ENCODE measurements at places on chromosomes 12 and 14. TPM values are rescaled to one million over a fixed set of nuclear protein-coding genes. Genes with fewer than 3 reads are reported as not detected.
A peak's percentile ranks its signal among the peaks of the same experiment; 100 is the strongest.

The CLBA1 gene
- total RNA-seq = 3.8 TPM

The POLE2 gene
- total RNA-seq = 23.8 TPM

The CFAP54 gene
- total RNA-seq = 0.15 TPM

The OR10G3 gene
- total RNA-seq = not detected

The TMPRSS12 gene
- total RNA-seq = not detected

The IRF9 gene
- total RNA-seq = 110 TPM

The PHLDA1 gene
- total RNA-seq = 36.8 TPM

The NOS1 gene
- 0.03 TPM for total RNA-seq

The CDCA3 gene
- 4.0 TPM for total RNA-seq

The HOXC4 gene
- 0.29 TPM for total RNA-seq

The SIVA1 gene
- 135 TPM for total RNA-seq

The MUCL1 gene
- total RNA-seq = 0.63 TPM

The NPFF gene
- not detected for total RNA-seq

The NOXRED1 gene
- total RNA-seq = 0.18 TPM

DNA sequence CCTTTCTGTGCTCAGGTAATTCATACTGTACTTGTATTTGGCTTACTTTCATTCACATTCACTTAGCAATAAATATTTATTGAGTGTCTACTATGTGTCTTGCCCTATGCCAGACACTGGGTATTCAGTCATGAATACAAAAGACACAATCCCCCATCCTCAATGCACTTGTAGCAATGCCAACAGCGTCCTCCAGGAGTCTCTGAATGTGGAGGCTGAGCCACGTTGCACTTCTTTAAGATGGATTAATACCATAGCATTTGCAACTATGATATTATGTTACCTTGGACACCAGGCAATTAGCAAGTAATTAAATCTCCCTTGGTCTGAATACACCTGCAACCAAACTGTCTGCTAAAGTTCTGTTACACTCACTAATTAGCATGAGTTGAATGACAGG lies 58.8 kb downstream of the OTX2 start:
- no peak for DNase-seq

- DNase-seq = no peak
Observed at GRCh38 chr12:21879312-21879711, 61.9 kb downstream of the ABCC9 start.

DNA sequence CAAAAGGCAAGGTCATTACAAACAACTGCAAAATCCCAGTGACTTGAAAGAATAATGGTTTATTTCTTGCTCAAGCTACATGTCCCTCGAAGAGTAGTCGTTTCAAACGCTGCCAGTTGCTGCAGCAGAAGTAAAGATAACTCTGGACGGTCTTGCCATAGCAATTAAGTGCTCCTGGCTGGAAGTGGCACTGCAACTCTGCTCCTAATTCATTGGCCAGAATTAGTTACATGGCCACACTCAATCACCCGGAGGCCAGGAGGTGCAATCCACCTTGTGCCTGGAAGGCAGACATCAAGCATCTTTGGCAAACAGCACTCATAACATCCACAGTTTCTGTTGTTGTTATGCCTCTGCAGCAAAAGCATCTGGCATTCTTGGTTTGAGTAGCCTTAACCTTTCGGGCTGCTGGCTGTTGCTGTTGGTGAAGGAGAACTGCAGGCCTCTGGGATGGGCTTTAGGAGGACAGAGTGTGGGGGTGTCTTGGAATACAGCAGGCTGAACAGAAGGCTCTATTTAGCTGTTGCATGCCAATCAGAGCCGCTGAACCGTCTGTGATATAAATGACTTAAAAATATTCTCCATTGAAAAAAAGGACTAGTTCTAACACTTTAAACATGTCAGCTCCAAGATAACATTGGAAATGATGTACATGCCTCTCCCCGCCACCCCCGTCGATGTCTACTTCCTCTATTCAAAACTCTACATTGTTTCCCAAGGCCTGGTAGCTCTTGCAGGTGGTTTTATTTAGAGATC lies 123.5 kb upstream of the DYRK2 start:
- no peak for DNase-seq

- no peak for DNase-seq
Observed at GRCh38 chr14:90490720-90491050, 93.9 kb downstream of the CALM1 start.

GRCh38 chr12:92827836-92828431 lies 101.2 kb downstream of the EEA1 start:
- DNase-seq = peak; percentile 15

GRCh38 chr14:22890416-22890815 lies 7.4 kb downstream of the REM2 start:
- no peak for DNase-seq

DNA sequence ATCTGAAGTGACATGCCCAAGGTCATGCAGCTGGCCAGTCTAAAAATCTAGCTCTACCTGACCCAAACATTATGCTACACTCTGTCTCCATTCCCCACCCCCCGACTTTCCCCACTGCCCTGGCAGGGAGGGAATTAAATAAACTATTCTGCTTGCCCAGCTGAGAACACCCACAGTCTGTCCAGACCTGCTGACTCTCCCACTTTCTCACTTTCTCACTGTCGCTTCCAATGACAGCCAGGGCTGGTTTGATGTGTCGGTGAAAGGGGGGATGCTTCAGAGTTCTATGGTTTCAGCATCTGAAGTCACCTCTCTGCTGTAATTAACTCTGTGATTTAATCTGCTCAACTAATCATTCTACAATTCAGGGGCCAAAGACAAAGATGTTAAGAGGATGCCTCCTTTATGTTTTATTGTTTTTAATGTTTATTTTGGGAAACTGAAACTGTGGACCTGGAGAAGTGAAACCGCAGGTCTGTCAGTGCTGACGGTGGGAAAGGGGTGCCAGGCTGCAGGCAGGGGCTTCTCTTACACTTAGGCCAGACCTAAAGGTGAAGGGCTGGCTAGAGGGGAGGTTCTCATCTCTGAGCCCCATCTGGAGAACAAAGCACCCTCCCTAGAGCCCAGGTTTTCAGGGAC lies 8.1 kb upstream of the MSI1 start:
- DNase-seq = no peak

DNA sequence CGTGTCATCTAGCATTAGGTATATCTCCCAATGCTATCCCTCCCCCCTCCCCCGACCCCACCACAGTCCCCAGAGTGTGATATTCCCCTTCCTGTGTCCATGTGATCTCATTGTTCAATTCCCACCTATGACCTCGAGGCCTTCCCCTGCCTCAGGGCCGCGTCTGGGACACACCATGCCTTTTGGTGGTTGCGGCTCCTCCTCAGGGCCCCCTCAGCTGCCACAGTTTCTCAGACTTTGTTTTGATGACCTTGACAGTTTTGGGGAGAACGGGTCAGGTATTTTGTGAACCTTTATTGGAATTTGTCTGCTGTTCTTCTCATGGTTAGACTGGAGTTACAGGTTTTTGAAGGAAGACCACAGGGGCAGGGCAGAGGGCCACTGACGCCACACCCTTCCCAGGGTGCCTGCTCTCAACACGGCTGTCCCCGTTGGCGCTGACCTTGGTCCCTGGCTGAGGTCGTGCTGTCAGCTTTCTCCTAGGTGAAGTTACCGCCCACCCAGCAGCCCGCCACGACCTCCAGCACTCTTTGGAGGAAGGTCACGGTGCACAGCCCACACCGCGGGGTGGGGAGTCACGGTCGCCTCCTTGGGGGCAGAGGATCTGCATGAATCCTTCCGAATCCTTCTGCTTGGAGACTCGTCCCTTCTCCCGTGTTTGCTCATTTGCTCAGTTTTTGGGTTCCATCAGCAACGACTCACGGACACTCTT lies 130.5 kb downstream of the KIF26A start:
- no peak for DNase-seq

- DNase-seq = no peak
Observed at GRCh38 chr14:53126731-53127130, 26.4 kb downstream of the DDHD1 start.

GRCh38 chr12:120847392-120847791 lies 56.8 kb downstream of the SPPL3 start:
- no peak for DNase-seq

DNA sequence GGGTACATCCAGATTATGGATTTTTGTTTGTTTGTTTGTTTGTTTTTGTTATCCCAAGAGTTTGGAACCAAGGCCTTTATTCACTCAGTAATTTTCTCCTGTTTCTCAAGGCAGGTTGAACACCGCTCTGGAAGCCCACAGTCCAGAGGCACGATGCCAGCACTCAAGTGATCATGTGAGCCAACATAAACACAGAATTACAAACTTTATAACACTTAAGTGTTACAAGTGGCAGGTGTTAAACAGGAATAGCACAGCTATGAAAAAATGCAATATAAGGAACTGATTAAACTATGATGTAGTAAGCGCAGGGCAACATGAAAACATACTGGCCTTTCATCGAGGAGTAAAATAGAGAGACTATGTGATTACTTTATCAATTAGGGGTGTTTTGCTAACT lies 1885.8 kb upstream of the SEL1L start:
- no peak for DNase-seq

DNA sequence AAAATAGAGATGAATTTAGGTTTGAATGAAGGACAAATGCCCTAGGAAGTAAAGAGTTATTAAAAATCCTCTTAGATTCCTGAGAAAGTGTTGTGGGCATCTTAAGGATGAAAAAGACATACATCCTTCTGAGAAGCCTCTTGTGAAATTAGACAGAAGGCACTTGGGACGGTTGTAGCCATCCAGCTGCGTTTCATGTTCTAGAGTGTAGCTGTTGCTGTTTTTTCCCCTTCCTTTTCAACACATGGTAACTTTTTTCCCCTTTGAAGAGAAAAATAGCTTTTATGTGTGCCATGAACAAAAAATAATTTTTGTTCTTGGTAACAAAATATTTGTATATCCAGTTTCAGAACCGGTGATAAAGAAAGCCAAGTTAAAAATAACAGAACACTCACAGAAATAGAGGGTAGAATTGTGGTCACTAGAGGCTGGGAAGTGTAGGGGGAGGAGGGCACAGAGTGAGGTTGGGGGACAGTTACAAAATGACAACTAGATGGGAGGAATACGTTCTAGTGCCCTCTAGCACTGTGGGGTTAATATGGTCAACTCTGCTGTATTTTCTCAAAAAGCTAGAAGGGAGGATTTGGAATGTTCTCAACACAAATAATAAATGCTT lies 58.4 kb downstream of the PTHLH start:
- no peak for DNase-seq

DNA sequence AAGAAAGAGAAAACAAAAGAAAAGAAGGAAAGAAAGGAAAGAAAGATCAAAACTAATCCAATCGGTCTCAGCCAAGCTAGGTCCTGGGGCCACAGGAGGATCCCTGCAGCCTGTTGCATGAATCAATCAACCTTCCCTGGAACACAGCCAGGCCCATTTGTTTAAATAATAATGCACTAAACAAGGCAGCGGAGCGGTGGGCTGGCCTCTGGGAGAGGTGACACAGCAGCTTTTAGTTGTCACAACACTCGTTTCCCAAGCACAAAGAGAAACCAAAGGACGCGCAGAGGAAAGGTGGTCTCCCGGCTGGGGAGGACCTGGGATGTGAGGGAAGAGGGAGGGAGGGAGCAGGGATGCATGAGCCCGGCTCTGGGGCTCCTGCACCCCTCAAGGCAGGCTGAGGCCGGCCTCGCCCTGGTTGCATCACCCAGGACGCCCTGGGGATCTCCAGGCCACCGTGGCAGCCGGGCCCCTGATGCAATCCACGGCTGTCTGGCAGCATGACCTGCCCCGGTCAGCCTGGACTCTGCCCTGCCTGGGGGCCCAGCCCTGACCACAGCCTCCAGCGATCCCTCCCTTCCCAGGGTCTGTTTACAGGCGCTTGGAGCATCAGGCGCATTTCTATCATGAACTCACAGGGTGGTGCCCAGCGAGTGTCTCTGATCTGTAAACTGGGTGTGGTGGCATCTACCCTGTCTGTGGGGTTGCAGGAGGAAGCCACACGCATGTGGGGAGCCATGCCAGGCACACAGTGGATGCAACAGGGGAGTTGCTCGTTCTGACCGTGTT lies 32.5 kb downstream of the MMP17 start:
- DNase-seq = no peak

GRCh38 chr12:71955970-71956369 lies 17.3 kb downstream of the TPH2 start:
- DNase-seq = no peak

DNA sequence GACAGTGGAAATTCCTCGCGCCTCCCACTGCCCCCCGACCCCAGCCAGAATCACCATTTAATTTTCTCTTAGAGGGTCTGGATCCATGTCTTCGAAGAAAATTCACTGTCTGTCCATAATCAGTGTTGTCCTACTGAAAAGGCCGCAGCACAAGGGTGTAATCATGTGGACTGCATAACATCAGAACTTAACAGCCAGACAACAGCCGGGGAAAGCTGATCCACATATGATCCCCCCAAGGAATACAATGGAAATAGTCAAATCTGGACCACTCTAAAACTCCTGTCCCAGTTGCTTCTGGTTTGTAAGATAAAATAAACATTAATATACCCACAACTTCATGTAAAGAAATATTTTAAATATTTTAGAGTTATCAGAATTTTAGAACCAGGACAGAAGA lies 177.5 kb downstream of the SSPN start:
- DNase-seq = no peak

- no peak for DNase-seq
Observed at GRCh38 chr12:64909124-64909523, 84.7 kb downstream of the TBC1D30 start.

GRCh38 chr14:54691525-54692283 lies 124.8 kb downstream of the SAMD4A start:
- DNase-seq = peak; percentile 35

- no peak for DNase-seq
Observed at GRCh38 chr12:96094201-96094600, 58.8 kb upstream of the LTA4H start.

- peak; percentile 50 for DNase-seq
Observed at GRCh38 chr12:8033153-8034044, 883 bp downstream of the FOXJ2 start.

- DNase-seq = no peak
Observed at GRCh38 chr12:7403466-7403865, 40.5 kb downstream of the CD163L1 start.

DNA sequence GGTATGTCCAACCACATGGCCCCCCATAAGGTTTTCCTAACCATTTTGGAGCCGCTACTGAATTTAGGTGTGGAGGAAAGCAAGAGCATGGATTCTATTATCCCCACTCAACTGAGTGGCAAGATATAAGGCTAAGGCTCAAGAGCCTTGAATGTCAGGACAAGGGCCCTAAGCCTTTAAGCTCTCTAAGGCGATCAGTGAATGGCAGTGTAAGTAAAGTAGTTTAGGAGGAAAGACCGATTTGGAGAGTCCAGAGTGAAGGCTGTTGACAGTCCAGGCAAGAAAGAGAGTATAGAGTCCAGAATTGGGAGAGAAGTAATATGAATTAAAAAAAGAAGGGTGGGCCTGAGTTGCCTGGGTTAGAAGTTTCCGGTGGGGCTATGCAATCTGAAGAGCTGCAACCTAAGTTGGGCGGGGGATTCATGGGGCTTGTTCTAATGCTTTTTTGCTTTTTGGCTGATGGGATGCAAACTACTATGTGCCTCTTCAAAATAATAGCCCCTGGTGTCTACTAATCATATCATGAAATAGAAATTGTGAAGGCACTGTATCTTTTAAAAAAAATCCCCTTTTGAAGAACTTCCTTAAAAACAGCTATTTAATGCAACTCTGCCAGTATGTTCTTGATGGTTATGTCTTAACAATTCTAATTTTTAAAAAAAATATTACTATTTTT lies at the start of gene SPIC:
Gene SPIC (plus strand): TSS at position 626 of the 676 bp plus-strand sequence. CDS start 1,569 bp downstream, outside the sequence.
- no peak for DNase-seq

All from activated T-cell treated with anti-CD3 and anti-CD28 coated beads, Interleukin-2, amount 50 U/mL, for 4 hours (primary cell).